Fibroblast of lung (primary cell): ENCODE measurements at places on chromosomes 3 and 15.

DNA sequence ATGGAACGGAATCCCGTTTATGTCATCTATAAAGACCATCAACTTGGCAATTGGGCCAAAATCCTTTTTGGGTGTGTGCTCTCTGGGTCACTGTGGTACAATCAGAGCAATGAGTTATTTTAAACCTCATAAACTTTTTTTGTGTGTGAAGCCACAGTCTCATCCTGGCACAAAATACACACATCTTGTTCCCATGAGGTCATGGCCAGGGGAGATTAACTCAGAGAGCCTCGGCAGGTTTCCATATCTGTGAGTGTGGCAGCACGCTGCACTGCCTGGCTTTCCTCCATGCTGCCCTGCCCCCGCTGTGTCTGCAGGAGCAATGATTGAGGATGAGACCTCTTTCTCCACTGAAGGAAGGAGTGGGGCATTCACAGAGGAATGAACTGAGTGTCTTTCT is 54.0 kb upstream of the DLG1 start:
- peak; percentile 63 for DNase-seq

GRCh38 chr3:150739200-150739863 is 23.6 kb downstream of the SIAH2 start:
- no peak for DNase-seq

DNA sequence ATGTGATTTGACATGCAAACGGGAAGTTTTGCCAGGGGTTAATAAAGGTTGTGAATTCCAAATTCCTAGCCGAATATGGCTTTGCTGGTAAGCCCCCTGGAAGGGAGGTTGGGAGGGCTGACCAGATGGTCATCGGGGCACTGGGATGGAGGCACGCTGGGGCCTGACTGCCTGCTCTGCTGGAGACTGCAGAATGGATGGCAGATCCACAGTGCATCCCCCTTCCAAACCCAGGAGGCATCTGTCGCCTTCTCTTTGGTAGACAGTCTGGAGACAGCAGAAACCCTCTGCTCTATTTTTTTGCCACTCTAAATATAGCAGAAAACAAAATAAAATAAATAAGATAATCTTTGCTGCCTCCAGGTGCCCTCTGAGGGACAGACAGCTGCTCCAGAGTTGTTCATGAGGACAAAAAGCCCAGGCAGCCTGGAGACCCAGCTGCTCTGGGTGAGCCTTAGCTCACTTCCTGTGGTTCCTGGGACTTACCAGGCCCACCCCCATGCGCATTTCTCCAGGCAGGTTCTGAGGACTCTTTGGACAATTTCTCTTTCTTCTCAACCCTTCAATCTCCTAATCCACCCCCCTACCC is 6.1 kb upstream of the SPTBN5 start:
- DNase-seq: no peak

DNA sequence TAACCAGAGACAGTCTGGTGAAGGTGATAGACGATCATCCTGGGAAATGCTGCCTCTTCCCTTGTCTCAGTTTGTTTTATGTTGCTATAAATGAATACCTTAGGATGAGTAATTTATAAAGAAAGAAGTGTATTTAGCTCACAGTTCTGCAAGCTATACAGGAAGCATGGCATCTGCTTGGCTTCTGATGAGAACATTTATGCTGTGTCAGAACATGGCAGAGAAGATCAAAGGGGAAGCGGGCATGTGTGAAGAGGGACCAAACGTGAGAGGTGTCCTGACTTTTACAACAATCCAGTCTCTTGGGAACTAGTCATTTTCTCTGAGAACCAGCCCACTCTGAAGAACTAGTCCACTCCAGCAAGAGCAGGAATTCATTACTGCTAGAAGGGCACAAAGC is 9.6 kb downstream of the CMC1 start:
- no peak for DNase-seq

DNA sequence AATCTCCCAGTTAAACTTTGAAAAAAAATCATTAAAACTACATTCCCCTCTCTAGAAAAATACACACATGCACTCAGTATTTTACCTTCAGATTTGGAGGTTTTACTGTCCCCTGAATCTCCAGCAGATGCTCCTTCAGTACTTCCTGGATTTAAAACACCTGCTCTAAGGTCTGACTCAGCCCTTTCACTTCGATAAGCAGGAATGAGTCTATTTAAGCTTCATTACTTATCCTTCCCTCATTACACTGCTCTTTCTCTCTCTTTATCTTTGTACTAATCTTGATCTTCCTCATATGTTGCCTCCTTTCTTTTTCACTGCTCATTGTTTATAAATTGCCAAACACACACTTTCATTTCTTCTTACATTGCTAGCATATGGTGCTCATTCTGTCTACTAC is 443.9 kb downstream of the DIPK2A start:
- DNase-seq: no peak

DNA sequence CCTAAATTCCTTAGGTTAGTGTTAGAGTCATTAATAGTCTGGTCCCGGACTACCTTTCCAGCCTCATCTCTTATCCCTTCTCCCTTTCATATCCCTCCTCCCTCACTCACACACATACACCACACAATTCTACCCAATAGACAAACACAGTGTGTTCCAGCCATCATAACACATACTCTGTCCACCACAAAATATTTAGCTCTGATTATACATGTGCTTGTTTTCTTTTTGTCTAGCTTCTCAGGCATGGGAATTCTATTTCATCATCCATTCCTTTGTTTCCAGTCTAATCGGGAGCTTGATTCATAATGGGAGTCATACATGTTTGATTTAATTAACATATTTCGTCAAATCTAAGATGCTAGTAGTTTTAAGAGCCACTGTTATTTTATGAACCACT is 161.8 kb upstream of the BFSP2 start:
- DNase-seq: peak; percentile 9

DNA sequence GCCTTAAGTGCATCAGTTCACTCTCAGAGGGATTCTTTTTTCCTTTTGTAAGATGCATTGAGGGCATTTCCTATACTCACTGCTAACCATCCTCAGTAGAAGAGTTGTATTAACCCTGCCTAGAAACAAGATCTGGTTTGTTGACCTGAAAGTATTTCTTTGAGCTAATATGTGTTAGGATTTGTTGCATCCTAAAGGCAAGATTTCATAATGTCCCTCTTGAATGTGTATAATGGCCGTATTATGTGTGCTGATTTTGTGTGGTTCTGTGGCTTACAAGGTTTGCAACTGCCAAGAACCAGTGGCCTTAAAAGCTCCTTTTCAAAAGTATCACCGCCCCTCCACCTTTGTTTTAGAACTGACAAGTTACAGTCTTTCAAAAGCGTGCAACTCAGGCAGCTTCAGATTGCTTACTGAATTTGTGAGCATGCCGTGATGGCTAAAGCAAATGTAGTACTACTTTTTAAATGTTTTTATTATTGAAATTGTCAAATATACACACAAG is 182.0 kb upstream of the BHLHE40 start:
- DNase-seq: no peak

- DNase-seq: no peak
Observed at GRCh38 chr3:184610245-184610871, 48.8 kb downstream of the EPHB3 start.

DNA sequence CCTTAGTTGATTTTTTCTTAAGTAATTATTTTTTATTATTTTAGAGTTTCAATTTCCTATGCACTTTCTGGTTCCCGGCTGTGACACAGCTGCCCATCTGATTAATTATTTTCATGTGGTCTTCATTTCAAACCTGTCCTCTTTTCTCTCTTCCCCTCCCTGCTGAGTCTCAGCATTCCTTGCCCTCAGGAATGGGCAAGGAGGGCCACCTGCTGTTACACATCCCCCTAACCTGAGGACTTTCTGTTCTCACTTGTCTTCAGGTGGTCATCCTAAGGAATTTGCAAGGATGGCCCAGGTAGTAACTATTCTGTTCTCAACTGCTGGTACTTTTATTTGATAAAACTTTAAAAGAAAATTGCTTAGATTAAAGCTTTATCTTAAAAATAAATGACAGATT is 545.0 kb downstream of the OTOL1 start:
- no peak for DNase-seq

DNA sequence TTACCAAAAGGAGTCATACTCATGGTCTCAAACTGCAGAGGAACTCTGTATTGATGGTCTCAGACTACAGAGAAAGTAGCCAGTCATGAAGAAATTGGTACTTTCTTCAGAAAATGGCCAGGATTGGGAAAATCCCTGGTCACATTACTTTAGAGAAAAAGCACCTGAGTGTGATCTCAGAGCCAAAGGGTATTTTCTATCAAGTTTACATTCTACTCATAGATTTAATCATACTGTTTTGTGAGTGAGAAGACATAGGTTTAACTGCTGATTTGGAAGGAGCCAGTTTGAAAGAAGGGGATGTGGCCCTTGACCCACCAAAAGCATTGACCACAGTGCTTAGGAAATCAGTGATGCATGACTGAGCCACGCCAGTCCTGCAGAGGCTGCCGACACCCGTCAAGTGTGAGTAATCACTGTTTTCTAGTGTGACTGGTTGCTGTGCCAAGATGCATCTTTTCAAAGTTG is 203.6 kb downstream of the AKAP13 start:
- DNase-seq: peak; percentile 70

DNA sequence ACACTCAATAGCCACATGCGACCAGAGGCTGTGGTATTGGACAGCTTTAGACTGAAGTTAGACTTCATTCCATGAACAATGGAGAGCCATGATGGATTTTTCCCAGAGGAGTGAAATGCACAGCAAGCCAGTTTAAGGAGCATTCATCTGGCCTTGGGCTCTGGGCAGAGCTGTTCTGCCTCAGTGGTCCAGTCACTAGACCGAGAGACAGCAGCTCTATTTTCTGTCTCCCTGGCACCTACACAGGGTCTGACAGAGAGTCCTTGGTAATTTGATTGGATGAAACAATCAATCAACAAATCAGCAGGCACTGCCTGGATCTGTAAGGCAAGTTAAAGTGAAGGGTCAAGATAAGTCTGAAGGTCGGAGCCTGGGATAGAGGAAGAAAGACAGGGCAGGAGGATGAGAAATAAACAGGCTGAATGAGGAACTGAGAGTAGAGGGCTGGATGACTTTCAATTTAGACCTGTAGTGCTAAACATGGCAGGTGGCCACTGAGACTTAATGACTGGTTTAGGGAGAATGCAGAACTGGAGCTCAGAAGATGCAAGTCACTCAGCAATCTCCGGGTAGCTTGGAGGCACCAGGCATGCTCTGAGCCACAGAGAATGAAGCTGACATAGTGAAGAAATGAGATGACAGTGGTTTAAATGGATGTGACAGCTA is 98.5 kb upstream of the SLC25A36 start:
- DNase-seq: no peak

DNA sequence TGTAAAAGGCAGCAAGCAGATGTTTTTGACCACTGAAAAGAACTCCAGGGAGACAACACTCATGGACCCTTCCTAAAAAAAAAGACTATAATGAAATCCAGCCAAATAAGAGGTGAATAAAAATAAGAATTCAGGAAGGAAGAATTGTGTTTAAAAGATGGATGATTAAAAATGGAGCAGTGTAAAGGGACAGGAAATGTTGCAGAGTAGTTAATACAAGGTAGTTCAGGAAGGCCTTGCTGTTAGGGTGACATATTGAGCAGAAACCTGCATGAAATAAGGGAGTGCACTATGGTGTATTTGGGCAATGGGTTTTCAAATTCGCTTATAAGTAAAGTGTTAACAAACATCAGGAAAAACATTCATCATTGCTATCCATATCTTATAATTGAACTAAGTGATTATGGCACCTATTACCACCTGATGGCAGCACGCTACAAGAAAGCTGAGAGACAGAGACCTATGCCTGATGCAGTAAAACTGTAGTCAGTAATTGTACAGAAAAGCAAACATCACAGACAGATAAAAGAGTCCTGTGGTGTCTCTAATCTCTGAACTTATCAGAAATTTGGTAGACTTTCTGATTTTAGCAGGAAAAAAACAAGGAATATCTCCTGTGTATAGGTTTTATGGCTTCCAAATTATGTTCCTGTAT is 5.8 kb upstream of the DBR1 start:
- peak; percentile 27 for DNase-seq

- no peak for DNase-seq
Observed at GRCh38 chr3:102148598-102149337, 286.0 kb upstream of the ZPLD1 start.

DNA sequence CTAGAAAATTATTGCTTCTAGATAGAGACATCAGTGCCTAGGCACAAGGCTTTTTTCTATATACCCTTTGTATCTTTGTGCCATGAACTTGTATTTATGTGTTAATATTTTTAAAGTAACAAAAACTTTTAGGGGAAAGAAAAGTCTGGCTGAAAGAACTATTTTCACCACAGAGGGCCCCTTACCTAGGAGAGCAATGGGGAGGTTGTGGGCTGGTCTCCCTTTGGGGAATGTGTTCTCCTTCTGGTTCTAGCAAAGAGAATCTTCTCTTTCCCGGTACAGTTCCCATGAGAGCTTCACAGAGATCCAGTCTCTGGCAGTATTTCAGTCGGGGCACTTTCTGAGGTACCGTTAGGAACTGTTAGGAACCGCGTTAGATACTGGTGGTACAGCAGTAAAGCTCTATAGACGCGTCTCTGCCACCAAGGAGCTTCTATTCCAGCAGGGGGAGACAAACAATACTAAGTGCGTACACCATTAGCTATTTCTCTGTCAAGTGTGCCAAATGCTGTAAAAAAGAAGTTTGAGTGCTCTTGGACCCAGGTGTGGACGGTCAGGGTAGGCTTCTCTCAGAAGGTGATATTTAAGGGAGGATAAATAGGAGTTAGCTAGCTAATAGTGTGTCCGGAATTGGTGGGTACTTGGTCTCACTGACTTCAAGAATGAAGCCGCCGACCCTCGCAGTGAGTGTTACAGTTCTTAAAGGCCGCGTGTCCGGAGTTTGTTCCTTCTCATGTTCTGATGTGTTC is 4.6 kb upstream of the EPB42 start:
- peak; percentile 68 for DNase-seq

DNA sequence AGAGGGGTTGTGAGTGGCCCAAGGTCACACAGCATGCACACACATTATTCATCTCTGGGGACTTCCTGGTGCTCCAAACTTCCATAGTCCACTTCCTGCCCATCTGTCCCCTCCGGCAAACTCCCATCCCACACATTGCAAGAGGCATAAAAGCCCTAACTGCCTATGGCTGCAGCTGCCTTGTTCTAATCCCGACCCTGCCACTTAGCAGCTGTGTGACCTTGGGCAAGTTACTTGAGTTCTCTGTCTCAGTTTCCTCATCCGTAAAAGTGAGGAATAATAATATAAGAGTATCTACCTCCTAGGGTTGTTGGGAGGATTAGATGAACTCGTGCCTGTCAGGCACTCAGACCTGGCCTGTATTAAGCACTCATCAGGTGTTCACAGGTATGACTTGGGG is 84.2 kb downstream of the SMAD6 start:
- no peak for DNase-seq
